ENCODE measurements at places on chromosomes 1 and 21.

GRCh38 chr1:149965440-149965839, 28.8 kb upstream of the MTMR11 start:
- no peak for DNase-seq

GRCh38 chr1:42290130-42290529, 44.9 kb downstream of the FOXJ3 start:
- DNase-seq, result no peak

GRCh38 chr1:21024918-21025317, 151.8 kb downstream of the EIF4G3 start:
- no peak for DNase-seq

- DNase-seq, result no peak
Observed at GRCh38 chr21:15077529-15078145, 12.8 kb upstream of the NRIP1 start.

DNA sequence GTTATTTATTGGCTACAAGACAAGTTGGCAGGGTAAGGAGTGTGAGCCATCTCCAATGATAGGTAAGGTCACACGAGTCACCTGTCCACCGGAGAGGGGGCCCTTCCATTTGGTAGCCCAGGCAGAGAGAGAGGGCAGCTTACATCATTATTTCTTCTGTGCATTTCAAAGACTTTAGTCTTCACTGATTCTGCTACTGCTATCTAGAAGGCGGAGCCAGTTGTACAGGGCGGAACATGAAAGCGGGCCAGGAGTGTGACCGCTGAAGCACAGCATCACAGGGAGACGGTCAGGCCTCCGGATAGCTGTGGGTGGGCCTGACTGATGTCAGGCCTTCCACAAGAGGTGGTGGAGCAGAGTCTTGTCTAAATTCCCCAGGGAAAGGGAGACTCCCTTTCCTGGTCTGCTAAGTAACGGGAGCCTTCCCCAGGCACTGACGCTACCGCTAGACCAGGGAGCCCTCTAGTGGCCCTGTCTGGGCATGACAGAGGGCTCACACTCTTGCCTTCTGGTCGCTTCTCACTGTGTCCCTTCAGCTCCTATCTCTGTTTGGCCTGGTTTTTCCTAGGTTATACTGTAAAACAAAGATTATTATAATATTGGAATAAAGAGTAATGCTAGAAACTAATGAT, 36.7 kb downstream of the ZNF695 start:
- DNase-seq, result peak; percentile 62

DNA sequence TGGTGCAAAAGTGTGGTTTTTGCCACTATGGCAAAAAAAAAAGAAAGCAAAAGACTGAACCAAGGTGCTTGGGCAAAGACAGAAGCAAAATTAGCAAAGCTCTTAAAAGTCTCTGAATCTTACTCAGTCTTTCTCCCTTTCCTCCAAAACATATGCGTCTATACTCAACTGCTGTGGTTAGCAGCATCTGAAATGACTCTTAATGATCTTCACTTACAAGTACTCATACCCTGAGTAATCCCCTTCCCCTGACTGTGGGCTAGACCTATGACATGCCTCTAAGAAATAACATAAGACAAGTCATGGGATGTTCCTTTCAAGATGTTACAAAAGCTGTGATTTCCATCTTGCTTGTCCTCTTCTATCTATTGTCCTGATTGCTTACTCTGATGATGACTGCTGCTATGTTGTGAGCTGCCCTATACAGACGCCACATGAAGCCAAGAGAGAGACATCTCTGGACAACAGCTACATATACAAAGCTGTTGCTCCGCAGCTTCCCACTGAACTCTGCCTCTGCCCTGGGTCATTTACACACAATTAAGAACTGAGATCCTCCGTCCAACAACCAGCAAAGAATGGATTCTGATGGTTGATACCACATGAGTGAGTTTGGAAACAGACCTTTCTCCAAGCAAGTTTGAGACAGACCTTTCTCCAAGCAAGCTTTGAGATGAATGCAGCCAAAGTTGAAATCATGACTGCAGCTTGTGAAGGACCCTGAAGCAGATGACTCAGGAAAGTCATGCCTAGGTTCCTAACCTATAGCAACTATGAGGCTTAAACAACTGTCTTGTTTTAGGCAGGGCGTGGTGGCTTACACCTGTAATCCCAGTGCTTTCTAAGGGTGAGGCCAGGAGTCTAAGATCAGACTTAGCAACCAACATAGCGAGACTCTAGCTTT, 55.2 kb downstream of the PUM1 start:
- peak; percentile 28 for DNase-seq

GRCh38 chr1:16080422-16081150, 7.1 kb upstream of the FAM131C start:
- DNase-seq, result no peak

- no peak for DNase-seq
Observed at GRCh38 chr1:40363721-40364120, 9.8 kb upstream of the SMAP2 start.
